Hippocampal formation (tissue), 2 donors: ENCODE measurements at places on chromosomes 3 and 15.

DNA sequence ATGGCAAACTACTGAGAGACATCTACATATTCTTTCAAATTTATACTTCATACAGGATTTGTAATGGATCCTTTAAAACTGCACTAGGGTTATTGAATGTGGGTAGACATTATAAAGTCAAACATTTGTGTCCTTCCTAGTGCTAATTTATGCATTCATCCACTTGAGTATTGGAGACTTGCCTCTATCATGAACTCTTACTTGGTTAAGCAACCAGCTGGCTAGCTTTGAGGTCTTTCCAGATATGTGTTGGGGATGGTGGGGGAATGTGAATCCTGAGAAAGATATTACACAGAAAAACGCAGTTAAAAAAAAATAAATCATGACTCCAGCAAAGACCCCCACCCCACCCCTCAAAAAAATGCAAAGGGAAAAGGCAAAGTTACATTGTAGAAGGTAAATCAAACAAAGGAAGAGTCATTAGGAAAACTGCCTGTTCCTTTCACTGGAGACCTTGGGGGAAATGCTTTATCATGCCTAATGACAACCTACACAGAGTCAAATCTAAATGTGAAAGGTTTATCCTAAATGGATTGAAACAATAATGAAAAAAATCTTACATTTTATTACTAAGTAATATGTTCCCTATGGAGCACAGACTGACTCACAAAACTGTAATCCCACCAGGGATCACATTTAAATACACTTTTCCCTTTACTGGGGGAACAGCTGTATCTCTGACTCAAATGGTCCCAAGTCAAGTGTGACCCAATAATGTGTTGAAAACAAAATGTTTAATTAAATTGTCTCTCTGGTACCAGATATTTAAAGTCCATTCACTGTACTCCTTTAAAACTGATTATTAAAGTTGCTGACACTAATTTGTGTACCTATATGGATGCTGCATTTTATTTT lies 522.3 kb downstream of the ROBO1 start:
- DNase-seq = no peak

DNA sequence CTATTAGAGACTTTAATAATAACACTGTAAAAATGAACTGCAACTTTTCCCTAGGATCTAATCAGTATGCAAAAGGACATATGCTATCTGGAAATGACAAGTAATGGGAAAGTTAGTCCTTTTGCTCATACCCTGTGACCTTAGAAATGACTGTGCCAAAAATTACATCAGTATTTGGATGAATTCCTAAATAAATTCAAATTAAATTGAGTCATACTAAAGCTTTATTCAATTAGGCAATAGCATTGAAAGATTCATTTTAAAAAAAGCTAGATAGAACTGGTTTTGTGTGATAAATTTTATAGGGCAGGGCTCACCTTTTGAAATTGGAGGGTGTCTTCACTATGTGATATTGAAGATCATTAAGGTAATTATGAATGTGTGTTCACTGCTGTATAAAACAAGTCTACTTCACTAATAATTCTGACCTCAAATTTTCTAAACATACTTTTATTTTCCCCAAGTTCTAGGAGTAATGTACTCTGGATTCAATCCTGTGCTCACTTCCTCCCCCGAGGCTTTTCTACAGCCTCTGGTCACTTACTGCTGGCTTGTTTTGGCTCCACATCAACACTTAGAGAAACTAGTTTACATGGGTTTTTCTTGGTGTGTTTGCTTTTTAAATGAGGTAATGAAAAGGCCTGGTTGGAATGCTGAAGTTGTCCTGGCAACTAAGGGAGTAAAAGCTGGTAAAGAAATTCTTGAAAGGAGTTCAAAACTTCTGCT lies 44.4 kb upstream of the SPTSSB start:
- no peak for DNase-seq

DNA sequence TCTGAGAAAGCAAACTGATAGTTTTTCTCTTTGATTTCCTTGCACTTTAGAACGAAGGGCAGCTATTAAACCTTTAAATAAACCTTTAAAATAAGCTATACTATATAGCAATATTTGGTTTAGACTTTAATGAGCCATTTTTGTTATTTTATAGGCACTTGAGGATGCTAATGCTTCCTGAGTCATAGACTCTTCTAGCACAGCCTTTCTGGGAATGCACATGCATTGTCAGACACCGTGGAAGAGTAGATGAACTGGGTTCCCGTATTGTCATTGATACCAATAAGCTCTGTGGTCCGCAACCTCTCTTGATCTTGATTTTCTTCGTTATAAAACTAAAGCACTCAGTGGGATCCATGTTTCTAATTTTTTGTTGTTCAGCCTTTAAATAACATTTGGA lies 27.6 kb downstream of the CERS3 start:
- DNase-seq = no peak

- no peak for DNase-seq
Observed at GRCh38 chr3:194967151-194968117, 281.8 kb downstream of the FAM43A start.

DNA sequence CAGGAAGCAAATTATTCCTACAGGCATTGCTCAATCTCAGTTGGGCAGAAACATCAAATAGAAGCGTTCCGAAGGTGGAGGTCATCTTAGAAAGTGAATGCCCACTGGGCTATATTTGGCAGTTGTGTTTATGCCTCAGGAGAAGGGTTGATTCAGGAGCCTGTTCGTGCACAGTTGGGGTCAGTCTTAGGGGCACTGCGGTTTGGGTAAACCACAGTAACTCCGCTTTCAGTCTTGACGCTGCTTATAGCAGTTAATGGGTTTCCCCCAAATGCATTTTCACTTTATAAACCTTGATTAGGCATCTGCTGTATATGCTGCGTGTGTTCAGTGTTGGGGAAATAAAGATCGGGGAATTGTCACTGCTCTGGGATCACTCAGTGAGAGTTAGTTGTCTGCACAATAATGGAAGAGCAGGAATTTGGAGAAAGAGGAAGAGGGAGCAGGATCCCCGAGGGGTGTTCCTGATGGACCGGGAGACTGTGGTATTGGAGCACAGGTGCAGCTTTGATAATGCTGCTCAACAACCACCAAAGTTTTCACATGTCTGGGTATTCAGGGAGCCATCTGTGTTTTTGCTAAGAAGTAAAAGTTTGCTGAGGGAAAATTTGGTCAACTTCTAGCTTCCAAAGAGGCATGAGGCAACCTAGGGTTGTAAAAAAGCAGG lies 124.3 kb upstream of the EIF1B start:
- no peak for DNase-seq
